T-helper 22 cell (primary cell): ENCODE measurements at places on chromosomes 1 and 21.

- DNase-seq, result no peak
Observed at GRCh38 chr1:143735764-143736461, 235.9 kb downstream of the FAM72C start.

- no peak for DNase-seq
Observed at GRCh38 chr1:112798292-112798691, 83.2 kb upstream of the PPM1J start.

- no peak for DNase-seq
Observed at GRCh38 chr1:28893403-28894102, 20.8 kb upstream of the EPB41 start.

GRCh38 chr1:240465531-240465940 lies 146.4 kb downstream of the GREM2 start:
- DNase-seq, result no peak

DNA sequence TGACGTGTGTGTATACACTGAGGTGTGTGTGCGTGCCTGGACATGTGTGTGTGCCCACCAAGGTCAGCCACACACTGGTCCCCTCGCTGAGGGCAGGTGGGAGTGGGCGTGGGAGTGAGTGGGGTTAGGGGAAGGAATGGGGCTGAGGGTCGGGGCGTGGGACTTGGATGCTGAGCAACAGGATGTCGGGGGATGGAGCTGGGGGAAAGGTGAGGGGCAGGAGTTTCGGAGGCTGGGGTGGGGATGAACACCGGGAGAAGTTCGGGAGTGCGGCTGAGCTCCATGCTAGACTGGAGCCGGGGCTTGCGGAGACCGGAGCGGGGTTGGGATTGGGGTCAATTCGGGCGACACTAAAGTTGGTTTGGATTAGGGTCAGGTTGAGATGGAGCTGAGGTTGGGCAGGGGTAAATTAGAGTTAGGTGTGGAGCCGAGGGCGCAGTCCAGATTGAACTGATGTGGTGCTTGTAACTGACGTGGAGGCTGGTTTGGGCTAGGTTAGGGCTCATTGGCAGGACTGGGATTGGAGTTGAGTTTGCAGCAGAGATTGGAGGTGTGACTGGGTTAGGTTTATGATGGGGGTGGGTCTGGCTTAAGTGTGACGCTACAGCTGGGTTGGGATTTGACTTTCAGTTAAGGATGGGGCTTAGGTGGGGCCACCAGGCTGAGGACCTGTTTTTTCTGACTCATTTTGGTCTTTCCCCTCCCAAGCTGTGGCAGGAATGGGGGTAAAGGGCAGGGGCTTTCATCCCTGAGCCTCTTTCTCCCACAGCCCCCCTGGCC lies 3.3 kb upstream of the GUCA2A start:
- DNase-seq, result no peak

DNA sequence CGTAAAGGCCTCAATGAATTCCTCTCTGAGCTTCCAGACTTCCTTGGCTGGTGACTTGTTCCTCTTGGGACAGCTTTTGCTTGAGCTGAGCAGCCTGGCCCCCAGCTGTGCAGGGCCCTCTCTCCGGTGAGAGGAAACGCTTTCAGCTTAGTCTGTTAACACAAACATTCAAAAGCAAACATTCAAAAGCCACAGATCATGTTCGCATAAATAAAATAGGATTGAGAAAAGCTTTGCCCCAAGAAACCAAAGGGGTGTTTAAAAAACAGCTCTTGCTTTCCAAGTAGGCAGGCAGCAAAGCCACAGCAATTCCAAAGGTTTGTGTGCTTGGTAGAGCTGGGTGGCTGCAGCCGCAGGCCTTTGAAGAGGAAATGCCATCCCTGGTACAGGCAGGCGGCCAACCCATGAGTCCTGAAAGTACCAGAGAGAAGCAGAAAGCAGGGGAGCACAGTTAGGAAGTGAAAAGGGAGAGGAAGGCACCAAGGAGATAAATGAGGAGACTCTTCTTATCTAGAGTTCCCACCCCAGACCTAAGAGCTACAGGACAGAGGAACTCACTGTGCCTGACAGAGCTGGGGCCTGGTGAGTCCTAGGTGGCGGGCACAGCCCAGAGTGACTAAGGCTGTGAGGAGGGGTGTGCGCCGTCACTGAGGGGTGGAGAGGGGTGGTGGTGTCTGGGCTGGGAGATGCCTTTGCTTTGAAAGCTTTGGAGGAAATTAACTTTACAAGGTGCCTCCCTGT lies 48.4 kb downstream of the CCN1 start:
- DNase-seq, result no peak

- DNase-seq, result no peak
Observed at GRCh38 chr1:235375919-235376605, 8.8 kb downstream of the TBCE start.

GRCh38 chr1:205505791-205506190 lies 1.3 kb downstream of the CDK18 start:
- no peak for DNase-seq

DNA sequence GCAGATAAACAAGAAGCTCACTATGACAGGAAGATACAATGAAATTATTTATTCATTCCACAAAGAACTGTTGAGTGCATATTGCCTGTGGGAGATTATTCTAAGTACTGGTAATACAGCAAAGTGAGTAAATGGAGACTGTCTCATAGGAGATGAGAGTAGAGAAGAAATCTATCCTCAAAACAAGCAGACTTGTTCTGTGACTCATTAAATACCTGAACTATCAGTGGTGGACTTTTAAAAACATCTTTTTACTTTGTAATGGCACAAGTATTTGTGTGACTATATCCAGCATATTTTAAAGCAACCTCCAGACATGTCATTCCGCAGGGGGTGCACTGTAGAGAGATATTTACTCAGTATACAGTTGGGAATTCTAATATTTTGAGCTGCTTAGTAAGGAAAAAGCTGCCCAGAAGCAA lies 259.2 kb downstream of the FMN2 start:
- DNase-seq, result no peak

GRCh38 chr1:18302788-18303413 lies 177.8 kb upstream of the KLHDC7A start:
- DNase-seq, result no peak

- no peak for DNase-seq
Observed at GRCh38 chr1:4584449-4584848, 70.0 kb upstream of the AJAP1 start.

DNA sequence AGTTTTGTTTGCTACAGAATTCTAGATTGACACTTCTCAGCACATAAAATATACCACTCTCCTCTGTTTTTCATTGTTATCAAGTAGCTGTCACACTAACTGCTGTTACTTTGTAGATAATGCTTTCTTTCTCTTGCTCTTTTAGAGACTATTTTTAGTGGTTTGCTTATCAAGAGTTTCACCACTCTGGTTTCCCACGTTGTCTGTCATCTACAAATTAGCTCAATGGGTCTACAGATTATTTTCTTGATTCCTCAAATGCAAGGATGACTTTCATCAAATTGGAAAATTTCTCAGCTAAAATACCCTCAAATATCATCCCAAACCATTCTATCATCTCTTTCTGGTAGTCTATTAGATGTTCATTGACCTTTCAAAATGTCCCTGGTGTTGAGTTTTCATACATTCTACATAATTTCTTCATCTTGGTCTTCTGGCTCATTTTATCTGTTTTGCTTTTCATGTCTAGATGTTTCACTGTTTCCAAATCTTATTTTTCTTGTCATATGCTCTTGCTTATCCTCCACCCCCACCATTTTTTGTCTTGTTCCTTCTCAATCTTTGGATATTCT lies 122.5 kb downstream of the TRIM33 start:
- no peak for DNase-seq

- DNase-seq, result no peak
Observed at GRCh38 chr1:6052543-6053205, 7.0 kb downstream of the KCNAB2 start.

- no peak for DNase-seq
Observed at GRCh38 chr1:78177708-78178270, 132.0 kb downstream of the GIPC2 start.

GRCh38 chr21:38352536-38353219 lies 95.9 kb downstream of the KCNJ15 start:
- no peak for DNase-seq

- no peak for DNase-seq
Observed at GRCh38 chr21:14616380-14617039, 70.4 kb upstream of the SAMSN1 start.

GRCh38 chr1:3578433-3578805 lies 32.9 kb downstream of the MEGF6 start:
- DNase-seq, result no peak

DNA sequence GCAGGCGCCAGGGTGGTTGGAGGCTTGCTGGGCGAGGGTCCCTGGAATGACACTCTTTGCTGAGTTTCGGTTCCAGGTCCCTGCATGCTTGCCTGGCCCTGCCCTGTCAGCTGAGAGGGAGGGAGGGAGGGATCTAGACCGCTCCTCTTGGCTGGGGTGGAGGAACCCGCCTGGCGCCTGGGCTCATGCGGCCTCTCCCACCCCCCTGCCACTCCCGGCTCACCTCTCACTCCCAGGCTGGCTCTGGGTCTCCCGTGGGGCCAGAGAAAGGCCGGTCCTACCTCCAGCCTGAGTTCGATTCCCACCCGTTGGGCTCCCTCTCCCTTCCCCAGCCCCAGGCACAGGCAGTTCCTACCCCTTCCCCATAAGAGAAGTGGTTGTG lies 19.0 kb upstream of the IFNLR1 start:
- no peak for DNase-seq

DNA sequence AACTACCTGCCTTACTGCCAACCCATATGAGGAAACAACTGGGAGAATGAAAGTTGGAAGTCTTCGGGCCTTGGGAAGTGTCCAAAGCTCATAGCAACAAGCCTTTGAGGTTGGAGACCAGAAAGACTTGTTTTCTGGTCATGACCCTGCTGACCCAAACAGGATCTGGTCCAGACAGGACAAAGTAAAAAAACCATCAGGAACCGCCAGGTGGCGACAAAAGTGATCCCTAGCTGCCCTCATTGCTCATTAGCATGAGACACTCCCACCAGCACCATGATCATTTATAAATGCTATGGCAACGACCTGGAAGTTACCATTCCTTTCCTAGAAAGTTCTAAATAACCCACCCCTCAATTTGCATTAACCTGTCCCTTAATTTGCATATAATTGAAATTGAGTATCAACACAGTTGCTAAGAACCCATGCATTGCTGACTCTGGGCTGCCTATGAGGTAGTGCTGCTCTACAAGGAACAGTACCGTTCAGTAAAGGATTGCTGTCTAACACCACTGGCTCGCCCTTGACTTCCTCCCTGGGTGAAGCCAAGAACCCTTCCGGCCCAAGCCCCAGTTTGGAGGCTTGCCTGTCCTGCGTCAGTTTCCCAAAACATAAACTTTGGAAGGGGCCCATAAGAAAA lies 89.0 kb downstream of the URB2 start:
- DNase-seq, result no peak

GRCh38 chr1:54172614-54173599 lies 20.1 kb upstream of the CDCP2 start:
- DNase-seq, result no peak

GRCh38 chr21:43654806-43655489 lies 4.3 kb downstream of the HSF2BP start:
- DNase-seq, result no peak

DNA sequence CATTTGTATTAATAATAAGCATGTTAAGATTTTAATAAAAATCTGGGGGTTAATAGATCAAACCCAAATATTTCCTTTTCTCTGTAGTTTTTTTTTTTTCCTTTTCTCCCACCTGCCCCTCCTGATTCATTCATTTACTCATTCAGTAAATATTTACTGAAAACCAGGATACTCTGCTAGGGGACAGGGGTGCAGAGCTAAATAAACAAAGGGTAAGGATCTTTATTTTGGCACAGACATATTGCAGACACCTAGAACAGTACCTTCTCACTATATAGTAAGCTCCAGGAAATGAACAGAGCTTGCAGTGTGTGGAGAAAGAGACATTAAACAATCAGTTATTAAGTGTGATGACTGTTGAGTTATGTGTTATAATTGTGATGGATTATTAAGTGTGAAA lies 60.9 kb downstream of the AK5 start:
- DNase-seq, result no peak

- DNase-seq, result no peak
Observed at GRCh38 chr1:156655151-156655903, 13.4 kb downstream of the BCAN start.

- DNase-seq, result no peak
Observed at GRCh38 chr1:51285055-51285454, 45.3 kb downstream of the TTC39A start.

- no peak for DNase-seq
Observed at GRCh38 chr1:166153525-166154314, 13.1 kb downstream of the FAM78B start.

GRCh38 chr1:8284127-8284526 lies 33.8 kb upstream of the SLC45A1 start:
- no peak for DNase-seq

GRCh38 chr1:53826367-53826766 lies 11.7 kb downstream of the NDC1 start:
- no peak for DNase-seq

GRCh38 chr1:1330366-1331067 lies 563 bp upstream of the TAS1R3 start:
- no peak for DNase-seq

- DNase-seq, result no peak
Observed at GRCh38 chr1:228083871-228084278, 1.4 kb downstream of the ARF1 start.

- no peak for DNase-seq
Observed at GRCh38 chr1:211537253-211537652, 41.7 kb downstream of the SLC30A1 start.

- no peak for DNase-seq
Observed at GRCh38 chr1:26913754-26914619, at the start of gene NR0B2. Gene NR0B2, minus strand, starts transcription at chr1:26913975. Its CDS starts 35 bp downstream, at chr1:26913940.

DNA sequence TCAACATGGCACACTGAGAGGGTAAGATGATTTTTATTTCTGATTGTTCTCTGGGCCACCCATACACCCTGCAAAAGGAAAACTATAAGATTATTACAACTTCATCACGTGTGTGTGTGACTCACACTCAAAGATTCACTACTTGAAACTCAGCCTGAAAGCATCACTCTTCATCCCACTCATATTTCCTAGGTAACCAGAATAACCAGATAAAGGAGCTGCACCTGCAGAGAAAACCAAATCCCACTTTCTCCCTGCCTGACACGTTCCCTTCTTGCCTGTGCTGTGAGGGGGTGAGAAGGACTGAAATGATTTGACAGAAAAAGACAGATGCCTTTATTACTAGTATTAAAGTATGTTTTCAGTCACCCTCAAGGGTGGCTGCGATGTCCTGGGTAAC lies 131.6 kb downstream of the TGFBR3 start:
- DNase-seq, result no peak

- DNase-seq, result no peak
Observed at GRCh38 chr1:231676487-231676886, 49.9 kb downstream of the DISC1 start.

DNA sequence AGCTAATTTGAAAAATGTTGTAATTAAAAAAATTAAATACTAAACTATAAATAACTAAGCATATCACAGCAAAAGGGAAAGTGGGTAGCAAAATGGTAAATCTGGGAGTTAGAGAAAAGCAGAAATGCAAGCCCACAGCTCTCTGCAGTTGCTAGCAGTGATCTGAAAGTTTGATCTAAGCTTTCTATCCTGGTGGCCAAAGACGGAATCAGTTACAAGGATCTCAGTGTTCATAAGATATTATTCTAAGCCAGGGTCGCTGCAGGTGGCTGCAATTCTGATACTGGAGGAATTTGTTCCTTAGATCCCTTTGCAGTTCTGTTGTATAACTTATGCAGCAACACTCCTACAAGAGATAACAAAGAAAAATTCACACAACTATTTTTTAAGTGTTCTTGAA lies 363.7 kb downstream of the SETD4 start:
- no peak for DNase-seq

GRCh38 chr1:188642704-188643103 lies 1814.0 kb downstream of the PLA2G4A start:
- DNase-seq, result no peak

GRCh38 chr1:40363721-40364120 lies 9.8 kb upstream of the SMAP2 start:
- DNase-seq, result no peak

GRCh38 chr1:43538143-43538487 lies 7.4 kb downstream of the PTPRF start:
- DNase-seq, result no peak
